ENCODE measurements at places on chromosomes 16 and 17.

DNA sequence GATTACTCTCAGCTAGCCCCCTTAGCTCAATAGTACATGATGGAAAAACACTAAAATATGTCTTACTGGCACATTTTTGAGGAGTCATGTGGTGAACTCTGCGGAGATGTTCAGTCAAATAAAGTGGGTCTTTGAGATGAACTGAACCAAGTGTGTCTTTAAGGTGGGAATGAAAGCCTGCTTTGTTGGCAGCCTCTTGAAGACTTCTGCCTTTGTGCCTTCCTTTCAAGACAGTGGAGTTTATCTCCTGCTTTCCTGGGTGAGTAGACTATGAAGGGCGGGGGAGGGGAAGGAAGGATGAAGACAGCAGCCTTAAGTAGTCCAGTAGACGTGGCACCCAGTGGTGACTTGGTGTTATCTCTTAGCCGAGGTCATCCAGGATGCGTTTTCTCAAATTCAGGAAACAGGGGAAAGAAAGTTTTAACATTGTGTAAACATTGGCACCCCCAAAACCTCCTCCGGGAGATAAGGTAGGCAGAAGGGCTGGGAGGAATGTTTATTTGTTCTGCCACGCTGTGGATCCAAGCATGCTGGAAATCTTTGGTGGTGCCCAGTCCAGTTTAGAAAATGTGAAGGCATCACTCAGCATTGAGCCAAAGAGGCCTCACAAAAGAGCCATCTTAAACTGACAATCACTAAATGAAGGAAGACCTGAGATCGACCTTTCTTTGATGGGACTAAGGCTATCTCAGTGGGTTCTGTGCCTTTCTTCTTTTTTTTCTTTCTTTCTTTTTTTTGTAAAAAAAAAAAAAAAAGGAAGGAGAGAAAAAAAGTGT, 220.6 kb downstream of the FTO start:
- no peak for DNase-seq

- peak; percentile 48 for DNase-seq
Measured at GRCh38 chr16:70749006-70749678, 51.8 kb downstream of the VAC14 start.

DNA sequence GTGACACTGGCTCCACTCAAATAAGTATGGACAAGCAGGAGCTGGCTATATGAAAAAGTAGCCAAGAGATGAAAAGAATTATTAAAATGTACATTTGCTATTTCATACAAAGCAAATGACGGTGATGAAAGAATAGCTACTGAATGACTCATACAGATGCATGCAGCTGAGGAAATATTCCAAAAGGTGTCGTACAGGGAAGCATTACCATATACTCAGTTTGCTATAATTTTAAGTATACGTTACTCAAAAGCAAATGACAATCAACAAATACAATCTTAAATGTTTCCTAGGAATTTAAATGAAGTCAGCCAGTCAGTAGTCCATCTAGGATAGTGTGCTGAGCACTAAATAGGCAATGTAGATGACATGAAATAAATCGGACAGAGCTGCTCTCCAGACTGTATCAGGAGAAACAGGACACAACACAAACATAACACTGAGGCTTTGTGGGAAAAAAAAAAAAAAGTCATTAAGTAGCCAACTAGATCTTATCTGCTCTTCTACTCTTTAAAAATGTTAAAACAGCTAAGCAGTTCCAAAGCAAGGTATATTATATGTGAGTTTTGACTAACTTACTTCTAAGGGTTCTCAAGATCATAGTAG, 65.0 kb downstream of the NCOR1 start:
- no peak for DNase-seq

GRCh38 chr16:79430191-79430678, 170.3 kb downstream of the MAF start:
- DNase-seq: no peak

All from Calu3 (cell line).